CD4-positive, alpha-beta memory T cell (primary cell): ENCODE measurements at places on chromosomes 5 and 9. TPM values are rescaled to one million over a fixed set of nuclear protein-coding genes. Genes with fewer than 3 reads are reported as not detected.

DNA sequence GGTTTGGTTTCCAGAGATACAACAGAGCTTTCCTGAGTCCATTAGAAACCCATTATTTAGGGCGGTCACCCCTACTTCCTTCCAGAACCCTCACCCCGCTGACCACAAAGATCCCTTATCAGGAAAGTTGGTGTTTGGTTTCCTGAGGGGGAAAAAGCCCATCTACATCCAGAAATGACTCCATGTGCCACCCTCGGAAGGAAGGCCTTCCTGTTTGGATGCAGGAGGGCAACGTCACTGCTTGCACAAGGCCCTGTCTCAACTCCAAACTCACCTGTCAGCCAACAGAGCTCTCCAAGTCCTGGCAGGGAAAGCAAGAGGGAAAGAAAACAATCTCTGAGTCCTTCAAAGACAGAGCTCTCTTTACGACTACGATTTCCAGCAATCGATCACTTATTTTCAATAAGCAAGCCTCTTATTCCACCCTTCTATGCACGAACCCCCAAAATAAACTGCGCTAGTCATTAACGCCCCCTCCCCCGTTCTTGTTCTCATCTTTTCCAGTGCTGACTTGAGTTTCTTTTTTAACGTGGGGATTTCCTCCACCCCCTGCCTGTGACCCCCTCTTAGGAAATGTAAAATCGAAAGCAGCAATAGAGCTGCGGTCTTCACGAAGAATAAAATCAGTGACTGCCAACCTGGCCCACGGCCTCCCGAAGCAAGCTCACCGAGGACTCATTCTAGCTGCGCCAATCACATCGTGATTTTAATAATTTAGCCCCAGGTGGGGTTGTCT lies 35.7 kb upstream of the NTNG2 start:
- peaks cover 13% of the 10 kb centered on the region for H3K4me1 ChIP-seq
- H3K27me3 ChIP-seq: peaks cover 4% of the 10 kb centered on the region
- DNase-seq: no peak
- no peaks in the 10 kb centered on the region for H3K36me3 ChIP-seq

- no peaks in the 10 kb centered on the region for H3K36me3 ChIP-seq
- DNase-seq: no peak
Measured at GRCh38 chr9:129762985-129763926, 10.4 kb upstream of the PTGES start.

- no peak overlapping the region for H3K27ac ChIP-seq
- no peaks in the 10 kb centered on the region for H3K27me3 ChIP-seq
- no peak for DNase-seq
- H3K4me1 ChIP-seq: no peaks in the 10 kb centered on the region
- no peak overlapping the region for H3K4me3 ChIP-seq
Measured at GRCh38 chr5:62732677-62733121, 154.1 kb downstream of the LRRC70 start.

DNA sequence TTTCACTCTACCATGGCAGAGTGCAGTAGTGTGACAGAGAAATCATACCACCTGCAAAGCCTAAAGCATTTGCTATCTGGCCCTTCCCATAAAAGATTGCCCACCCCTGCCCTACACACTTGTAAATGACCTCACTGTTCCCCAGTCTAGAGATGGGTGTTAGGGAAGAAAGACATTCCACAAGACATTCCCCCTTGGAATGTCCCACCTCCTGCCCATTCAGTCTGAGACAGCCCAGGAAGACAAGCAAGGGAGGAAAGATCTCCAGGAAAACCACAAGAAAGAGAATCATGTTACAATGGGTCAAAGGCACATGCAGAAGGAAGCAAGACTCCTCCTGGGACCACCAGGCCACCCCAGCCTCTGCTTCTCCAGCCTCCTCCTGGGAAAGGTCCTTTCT lies 230.0 kb downstream of the AGTPBP1 start:
- no peaks in the 10 kb centered on the region for H3K27me3 ChIP-seq
- no peaks in the 10 kb centered on the region for H3K4me1 ChIP-seq
- DNase-seq: no peak
- no peak overlapping the region for H3K4me3 ChIP-seq
- H3K36me3 ChIP-seq: no peaks in the 10 kb centered on the region

DNA sequence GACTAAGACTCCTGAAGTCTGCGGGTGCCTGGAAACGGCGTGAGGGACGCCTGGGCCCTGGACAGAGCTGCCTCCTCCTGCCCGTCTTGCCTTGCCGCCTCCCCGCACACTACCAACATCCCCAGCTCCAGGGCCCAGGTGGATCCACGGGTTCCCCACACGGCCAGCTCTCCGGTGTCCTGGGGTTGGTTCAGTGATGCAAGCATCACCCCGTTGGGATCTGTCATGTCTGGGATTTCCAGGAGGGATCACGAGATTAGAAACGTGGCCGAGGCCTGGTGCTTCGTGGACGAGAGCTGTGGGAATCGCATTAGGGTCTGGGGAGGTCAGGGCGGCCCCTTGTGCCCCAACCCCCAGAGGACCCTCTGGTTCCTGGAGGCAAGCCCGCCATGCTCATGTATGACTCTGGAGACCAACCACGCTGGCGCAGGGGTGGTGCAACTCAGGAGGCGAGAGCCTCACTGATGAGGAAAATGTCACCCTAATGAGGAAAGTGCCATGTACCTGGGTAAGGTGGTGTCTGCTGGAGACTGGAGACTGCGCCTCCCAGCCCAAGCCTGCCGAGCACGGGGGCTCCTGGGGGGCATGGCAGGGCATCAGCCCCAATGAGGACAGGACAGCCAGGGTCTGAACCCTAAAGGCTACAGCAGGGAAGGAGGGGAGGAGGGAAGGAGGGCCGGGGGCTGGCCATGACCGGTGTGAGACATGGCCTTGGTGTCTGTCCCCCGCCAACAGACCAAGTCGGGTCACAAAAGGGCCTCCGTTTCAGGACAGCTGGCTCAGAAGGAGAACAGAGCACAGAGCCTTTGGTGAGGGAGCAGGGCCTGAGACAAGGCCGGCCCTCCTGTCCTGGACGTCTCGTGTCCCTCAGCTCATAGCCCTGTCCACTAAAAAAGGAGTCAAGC lies 31.9 kb upstream of the SLC6A19 start:
- H3K4me3 ChIP-seq: no peak overlapping the region
- no peak for DNase-seq
- H3K36me3 ChIP-seq: no peaks in the 10 kb centered on the region
- H3K27ac ChIP-seq: no peak overlapping the region

DNA sequence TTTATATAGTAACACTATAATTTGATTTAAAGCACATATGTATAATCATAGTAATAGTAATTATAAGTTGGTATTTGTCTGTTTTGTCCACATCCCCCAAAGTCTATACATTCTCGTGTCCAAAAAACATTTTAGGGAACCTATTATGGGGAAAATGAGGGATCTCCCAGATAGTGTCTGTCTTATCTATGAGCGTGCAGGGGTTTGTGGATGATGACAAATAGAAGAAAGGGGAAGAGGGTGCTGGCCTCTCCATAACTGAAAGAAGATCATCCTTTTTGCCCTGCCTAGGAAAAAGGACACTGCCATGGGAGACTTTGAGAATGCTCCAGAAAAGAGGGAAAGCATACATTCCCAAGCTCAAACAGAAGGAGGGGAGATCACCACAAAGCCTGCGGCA lies 45.3 kb downstream of the C5orf22 start:
- no peak for DNase-seq
- no peaks in the 10 kb centered on the region for H3K4me1 ChIP-seq
- no peaks in the 10 kb centered on the region for H3K36me3 ChIP-seq
- H3K4me3 ChIP-seq: no peak overlapping the region

ORM2 gene
- not detected for total RNA-seq

KIF20A gene
- total RNA-seq: not detected
